ENCODE measurements at places on chromosomes 4 and X.

DNA sequence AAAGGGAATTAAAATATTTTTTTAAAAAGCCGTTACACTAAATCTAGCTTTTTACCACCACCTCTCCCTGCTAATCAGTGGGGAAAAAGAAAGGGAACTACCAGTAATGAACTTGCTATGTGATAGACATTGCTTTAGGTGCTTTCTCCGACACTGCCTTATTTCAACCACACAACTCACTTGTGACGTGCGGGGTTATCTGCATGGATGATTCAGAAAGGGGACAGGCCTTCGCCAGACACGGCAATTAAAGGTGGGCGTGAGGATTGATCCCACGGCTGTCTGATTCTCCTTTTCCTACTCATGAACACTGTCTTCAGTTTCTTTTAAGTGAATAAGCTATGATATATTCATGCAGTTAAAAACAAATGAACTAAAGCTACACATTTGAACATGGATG, 882 bp upstream of the CXCR3 start:
- DNase-seq: no peak

DNA sequence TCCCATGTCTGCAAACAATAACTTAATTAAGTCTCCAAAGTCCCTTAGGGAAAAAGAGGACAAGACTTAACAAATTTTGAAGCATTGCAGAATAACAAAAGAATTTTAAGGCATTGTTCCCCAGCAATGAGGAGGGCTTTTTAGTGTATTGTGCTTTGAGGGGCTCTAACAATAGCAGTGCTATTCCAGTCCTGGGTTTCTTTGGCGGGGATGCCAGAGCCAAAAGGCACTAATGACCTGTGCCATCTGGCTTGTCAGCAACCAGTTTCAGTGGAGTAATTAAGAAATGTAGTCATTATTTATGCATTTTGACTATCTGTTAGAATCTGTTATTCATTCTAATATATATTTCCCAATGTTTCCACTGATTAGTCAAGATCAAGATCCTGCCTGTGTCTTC, 575.4 kb downstream of the SPRY1 start:
- DNase-seq: no peak

DNA sequence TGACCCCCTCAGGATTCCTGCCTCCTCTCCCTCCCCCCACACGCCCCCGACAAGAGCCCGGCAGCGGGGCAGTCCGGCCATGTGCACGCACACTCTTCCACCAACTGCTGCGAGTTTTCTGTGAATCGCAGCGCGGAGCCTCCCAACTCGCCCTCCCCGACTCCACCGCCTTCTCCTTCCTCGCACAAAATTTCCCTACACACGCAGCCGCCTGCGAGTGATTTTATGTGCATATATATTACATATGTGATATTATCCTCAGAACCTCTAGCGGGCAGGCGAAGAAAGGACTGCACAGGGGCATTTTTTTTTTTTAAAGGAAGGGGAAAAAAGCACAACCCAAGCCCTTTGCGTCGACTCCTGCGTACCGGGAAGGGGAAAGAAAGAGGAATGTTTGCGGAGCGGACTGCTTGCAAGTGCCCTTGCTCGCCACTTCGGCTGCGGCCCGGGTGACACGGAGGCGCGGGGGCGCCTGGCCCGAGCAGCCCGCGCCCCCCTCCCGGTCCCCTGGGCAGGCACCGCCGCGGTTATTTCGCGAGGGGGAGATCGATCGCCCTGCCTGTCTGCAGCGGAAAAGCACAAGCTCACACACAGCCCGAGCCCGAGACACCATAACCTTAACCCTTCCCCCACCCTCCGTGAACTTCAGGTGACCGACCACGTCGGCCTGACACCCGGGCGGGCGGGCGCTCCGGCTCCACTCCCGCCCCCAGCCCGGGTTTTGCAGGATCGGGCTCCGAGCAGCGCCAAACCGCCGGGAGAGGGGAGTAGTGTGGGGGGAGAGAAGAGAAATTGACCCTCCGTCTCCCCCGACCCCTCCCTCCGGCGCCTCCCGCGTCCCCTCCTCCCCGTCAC, 2.3 kb downstream of the ZNF827 start:
- peak; percentile 65 for DNase-seq

DNA sequence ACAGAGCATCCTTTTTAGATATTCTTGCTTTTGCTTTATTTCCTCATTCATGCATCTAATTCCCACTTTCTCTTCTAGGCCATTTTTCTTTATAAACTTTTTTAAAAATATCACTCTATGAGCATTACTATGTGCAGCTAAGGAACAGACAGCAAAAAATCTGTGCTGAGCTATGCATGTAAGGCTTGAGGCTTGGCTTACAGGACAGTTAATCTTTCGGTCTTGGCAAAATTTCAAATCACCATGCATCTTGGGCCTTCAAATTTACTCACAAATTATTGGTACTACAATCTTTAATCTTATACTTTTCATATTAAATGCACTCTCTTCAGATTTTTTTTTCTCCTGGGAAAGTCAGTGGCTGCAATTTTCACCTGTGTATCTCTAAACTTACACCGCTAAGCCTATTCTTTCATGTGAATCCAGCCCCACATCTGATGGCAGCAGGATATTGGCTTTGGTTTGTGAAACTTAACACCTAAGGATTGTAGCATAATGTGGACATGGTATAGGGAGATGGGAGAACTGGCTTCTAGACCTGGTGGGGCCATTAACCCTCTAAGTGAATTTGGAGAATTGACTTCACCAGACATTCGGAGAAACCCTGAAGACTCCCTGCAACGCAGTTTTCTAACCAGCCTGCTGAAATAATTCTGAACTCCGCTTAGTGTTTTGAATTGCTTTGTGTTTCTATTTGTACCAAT, 278.3 kb downstream of the SPRY1 start:
- DNase-seq: no peak

GRCh38 chr4:185700630-185701029, 111.4 kb downstream of the SORBS2 start:
- DNase-seq: no peak

- DNase-seq: no peak
These were observed 447.7 kb downstream of the STIM2 start for GRCh38 chr4:27308379-27308778.

GRCh38 chrX:12673487-12673886, 117.7 kb upstream of the PRPS2 start:
- DNase-seq: no peak

DNA sequence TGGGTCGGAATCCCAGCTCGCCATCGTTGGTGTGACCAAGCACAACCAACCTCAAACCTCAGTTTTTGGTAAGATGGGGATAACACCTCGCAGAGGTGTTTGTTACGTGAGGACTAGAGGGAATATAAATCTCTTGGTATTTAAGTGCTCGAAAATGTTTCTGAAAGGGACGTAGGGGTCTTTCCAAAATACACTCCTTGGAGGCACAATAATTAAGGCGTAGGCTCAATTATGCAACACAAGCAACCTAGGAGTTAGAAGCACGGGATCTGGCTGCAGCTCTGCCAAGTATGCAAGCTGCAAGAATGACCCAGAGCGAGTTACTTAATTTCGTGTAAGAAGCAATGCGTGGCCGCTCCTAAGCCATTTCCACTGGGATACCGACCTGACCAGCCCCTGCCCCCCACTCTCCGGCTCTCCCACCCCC, 552 bp downstream of the ADH5 start:
- peak; percentile 47 for DNase-seq

DNA sequence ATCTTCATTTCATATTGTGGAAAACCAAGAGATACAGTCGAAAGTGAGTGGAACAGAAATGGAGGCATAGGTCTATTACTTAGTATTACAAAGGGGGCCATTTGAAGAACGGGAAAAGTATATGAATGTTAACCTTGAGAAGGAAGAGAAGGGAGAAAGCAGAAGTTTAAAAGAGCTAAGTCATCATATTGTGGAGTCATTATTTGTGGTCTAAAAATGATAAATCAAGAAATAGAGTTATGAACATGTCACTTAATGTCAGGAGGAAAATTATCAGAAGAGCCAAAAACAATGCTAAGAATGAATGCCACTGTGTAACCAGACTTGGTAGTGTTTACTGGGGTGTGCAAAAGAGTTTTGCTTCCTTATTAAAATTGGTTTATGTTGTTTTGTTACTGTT, 589.5 kb upstream of the LCORL start:
- no peak for DNase-seq

DNA sequence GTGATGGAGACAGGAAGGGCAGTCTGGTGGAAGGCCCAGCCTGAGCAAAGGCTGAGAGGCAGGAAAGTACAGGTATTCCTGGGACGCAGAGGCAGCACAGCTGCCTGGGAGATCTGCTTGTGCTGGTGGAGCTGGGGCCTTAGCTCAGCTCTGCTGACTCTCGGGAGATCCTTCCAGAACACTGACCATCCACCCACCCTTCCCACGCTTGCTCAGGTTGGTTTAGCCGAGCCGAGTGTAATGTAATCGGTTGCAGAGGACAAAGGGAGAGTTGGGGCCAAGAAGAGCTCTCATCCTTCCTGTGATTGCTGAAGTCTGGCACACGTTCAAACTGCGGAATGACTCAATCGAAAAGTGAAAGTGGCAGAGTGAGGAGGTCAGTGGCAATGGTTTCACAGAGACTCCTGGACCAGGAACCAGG, 43.1 kb upstream of the GPR78 start:
- peak; percentile 87 for DNase-seq

GRCh38 chr4:108432418-108432817, 188.0 kb upstream of the RPL34 start:
- no peak for DNase-seq
